ENCODE measurements at places on chromosomes 3 and 15.
A peak's percentile ranks its signal among the peaks of the same experiment; 100 is the strongest.

- DNase-seq, result no peak
Observed at GRCh38 chr3:106341586-106342162, 472.9 kb upstream of the CBLB start.

DNA sequence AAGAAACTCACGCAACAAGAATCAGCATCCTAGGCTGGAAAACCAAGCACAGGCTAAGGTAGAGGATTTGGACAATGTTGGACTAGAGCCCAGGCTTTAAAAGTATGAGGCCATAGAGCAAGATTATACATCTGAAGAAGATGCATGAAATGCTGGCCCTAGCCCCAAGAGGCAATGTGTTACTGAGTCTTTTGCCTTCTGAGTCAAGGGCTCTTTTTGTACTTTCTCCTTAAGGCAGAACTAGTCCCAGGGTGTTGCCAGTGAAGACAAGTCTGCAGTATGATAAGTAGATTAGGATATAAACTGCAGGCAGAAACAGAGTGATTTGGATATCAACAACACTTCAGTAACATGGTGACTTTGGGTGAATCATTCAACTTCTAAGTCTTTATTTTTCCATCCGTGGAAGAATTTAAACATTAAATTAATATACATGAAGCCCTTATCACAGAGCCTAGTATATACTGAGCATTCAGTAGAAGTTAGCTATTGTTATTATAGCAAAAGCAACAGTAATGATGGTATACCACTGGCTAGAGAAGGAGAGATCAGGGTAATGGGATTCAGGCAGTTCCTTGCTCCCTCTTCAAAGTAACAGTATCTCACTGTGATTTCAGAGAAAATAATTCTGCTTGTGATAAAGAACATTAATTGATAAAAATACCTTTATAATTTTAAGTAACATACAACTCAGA is 99.9 kb upstream of the MLF1 start:
- no peak for DNase-seq

DNA sequence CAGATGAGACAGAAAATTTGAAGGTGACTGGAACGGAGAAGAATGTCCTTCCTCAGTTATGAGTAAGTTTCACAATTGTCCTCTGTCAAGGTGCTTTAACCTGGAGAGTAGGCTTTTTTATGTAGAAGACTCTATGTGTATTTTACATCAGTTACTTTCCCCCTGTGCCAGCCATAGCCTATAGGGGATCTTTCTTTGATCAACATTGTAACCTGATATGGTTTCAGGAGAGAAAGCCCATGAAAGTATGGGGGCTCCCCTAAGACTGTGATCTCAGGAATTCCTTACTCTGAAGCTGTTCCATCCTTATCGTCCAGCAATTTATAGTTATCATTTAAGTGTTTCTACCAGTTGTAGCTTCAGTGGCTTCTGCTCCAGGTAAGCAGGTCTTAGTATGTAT is 1076.3 kb upstream of the EPHA6 start:
- DNase-seq, result no peak

DNA sequence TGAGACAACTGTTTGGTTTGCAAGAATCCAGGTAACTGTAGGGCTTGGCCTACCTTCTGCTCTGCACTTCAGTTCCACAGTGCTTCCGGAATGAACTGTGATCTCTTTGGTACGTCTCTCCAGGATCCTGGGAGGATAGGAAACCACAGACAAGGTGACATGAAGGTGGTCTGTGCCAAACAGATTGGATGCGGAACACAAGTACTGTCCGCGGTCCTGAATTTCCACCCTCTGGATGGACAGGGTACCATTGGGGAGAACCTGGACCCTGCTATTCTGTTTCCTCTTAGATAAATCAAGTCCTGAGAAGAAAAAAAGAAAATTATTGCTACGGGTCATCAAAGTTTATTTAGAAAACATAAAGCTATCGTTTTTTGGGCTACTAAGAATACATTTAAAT is 17.3 kb downstream of the IGSF10 start:
- DNase-seq, result no peak

DNA sequence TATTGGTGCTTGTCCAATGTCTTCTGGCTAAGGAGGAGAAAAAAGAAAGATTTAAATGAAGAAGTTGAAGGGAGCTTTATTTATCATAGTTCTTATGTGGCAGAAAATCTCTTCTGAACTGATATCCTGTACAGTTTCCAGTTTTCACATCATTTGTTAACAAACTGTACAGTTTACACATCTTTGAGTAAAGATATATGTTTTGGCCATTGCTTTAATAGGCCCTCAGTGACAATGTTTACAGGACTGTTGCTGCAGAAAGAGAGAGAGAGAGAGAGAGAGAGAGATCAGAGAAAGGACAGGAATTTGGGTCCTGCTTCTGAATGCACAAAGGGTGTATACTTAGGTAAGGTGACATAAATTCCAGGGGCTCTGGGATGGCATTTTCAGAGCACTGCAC is 188.3 kb downstream of the NR1D2 start:
- no peak for DNase-seq

DNA sequence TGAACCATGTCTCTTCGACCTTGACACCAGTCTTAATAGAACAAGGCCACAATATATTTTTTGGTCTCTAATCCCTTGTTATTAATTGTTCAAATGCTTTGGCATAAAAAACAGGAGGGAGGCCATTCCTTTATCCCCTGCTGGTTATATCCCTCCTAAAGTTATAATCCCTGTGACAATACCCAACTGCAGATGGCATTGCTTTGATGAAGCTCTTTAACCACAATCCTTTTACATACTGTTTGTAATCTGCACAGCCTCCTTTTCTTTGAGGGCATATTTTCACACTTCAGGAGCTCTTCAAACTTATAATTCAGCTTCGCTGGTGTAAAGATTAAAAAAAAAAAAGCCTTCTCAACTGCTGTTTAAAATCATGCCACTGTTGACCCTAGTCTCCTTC is 919.0 kb downstream of the EPHA3 start:
- DNase-seq, result no peak

- no peak for DNase-seq
Observed at GRCh38 chr3:129277829-129278271, 820 bp upstream of the HMCES start.

GRCh38 chr3:79314544-79314943 is 453.3 kb downstream of the ROBO1 start:
- no peak for DNase-seq

DNA sequence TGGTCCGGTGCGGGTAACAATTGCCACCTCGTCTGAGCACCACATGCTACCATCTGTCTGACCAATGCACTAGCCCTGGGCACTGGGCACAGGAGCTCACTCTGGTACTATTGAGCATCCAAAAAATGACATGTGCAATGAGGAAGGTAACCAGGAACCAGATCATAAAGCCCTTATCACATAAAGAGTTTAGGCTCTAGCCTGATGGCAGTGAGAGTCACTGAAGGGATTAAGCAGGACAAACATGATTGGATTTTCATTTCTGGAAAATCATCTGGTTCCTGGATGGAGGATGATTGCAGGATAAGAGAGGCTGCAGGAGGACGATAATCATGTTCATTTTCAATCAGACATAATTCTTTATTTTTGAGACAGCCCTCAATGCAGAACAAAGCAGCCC is 12.4 kb downstream of the NDUFB4 start:
- no peak for DNase-seq

DNA sequence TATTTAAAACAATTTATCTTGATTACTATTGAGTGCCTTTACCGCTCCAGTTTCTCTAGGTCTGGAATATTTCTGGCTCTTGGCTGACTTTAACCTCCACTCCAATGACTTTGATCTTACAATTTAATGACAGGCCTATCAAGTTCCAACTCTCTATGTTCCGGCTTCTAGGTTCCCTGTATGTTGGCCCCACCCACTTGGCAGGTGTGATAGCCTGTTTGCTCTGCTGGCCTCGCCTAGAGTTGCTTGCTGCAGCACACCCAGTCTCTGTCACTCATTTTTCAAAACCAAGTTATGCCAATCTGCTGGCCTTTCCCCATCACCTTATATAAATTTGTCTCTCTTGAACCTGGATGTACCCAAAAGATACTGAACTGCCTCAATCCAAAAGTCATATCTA is 428.0 kb downstream of the ROBO1 start:
- no peak for DNase-seq

GRCh38 chr3:132255041-132255745 is 62.0 kb upstream of the ACP3 start:
- peak; percentile 74 for DNase-seq

DNA sequence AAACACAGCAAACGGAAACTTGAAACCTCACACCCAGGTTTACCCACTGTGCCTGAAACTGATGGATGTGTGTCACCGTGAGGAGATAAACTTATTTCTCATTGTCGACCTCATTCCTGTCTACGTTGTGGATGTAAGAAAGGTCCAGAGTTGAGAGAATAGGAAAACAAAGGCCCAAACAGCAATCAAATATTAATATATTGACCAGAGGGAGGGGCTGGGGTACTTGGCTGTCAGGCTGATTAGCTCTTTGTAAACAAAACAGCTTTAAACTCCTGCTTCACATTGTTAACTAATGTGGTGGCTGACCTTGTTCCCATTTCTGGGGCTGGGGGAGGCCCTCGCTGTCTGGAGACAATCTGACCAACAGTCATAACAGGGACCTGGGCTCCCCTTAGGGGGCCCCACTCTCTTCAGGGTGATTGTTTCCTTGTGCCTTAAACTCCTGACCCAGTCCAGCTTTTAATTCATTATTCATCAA is 937.6 kb downstream of the MCTP2 start:
- no peak for DNase-seq

DNA sequence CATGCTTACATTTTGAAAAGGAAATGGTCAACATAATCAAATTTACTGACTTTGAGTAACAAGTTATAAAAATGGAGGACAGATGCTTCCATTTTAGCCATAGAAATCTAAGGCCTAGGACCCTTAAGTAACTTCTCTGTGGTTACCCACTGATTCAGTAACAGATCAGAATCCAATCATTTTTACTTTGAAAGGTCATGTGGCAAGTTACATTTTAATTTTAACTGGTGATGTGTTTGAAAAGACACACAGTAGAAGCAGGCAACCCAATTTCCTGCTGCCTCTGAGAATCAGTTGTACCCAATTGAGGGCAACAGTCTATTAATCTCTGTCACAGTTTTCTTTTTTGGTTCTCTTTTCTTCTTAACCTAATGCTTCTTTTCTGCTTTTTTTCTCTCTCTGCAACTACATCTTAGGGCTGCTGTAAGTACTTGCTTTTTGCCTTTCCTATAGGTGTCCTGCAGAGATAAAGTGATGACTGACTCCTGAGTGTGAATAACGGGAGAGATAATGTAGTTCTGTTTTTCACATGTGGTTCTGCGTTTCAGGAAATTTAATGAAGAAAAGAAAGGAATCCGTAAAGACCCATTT is 3.3 kb downstream of the ZWILCH start:
- DNase-seq, result no peak

DNA sequence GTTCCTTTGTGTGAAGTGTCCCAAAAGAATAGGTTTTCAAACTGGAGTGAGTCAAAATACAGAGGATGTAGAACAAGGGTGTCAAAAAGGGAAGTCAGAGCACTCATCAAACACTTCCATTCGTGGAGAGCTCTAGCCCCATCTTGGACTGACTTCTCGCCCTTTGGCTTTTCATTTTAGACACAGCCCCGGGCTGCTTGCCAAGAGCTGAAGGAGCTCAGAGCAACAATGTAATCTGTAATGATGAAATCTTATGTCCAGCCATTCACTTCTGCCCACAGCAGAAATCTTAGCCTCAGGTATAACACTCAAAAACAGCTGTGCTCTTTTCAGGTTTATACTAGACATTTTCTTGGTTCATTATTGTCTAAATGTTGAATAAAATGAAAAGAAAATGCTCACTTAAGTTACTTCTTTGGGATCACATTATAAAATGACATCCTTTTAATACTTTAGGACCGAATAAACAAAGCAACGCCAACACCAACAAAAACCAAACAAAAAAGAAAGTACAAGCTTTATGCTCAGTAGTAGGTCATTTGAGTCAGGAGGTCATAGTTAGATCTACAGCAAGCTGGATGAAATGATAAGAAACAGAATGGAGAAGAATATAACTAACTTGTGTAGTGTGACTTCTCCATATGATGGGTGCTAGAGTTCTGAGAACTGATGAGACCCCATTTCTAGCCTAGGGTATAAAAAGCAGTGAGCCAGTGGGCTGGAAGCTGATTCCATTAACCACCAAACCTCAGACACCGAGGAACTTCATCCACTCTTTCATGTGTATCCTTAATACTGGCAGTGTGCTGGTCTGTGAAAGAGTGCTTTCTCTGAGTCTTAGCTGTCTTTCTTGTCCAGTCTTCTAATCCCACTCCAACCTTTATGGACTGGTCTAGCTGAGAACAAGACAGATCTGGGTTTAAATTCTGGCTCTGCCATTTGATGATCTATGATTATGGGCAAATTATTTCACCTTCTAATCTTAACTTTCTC is 131.8 kb upstream of the SLC7A14 start:
- DNase-seq, result no peak

DNA sequence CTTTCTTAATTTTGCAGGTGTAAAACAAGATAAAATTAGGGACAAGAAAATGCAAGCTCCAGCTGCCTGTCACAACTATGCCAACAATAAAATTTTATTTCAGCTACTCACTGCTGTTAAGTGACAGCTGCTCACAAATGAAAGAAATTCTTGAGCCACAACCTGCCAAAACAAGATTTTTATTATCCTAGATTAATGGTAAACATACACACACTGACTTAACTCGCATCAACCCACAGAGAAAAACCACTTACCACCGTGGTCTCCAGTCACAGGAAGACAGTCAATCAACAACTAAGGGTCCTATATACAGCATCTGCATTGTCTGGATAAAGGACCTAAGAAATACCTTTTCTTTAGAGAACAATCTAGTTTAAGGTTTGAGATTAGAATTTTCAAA is 31.3 kb downstream of the EFL1 start:
- no peak for DNase-seq

DNA sequence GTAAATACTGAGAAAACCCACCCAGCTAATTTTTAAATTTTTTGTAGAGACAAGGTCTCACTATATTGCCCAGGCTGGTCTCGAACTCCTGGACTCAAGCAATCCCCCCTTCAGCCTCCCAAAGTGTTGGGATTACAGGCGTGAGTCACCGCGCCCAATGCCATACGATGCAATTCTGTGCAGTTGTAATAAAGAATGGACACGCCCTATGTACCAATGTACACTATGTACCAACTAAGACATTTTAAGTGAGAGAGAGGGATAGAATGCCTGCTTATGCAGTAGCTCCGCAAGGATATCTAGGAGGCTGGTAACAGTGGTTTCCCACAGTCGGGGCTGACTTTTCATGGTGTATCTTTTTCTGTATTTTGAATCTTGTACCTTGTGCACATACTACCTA is 14.6 kb downstream of the ZNF710 start:
- DNase-seq, result no peak

- DNase-seq, result peak; percentile 46
Observed at GRCh38 chr3:16871915-16872842, 12.6 kb upstream of the PLCL2 start.

- DNase-seq, result no peak
Observed at GRCh38 chr15:92460023-92460422, 66.3 kb downstream of the ST8SIA2 start.
